ENCODE measurements at places on chromosomes 1 and 21.

- DNase-seq = no peak
Observed at GRCh38 chr1:150548324-150548631, 930 bp upstream of the ADAMTSL4 start.

- DNase-seq = peak; percentile 67
Observed at GRCh38 chr1:10830961-10831668, 34.7 kb upstream of the CASZ1 start.

DNA sequence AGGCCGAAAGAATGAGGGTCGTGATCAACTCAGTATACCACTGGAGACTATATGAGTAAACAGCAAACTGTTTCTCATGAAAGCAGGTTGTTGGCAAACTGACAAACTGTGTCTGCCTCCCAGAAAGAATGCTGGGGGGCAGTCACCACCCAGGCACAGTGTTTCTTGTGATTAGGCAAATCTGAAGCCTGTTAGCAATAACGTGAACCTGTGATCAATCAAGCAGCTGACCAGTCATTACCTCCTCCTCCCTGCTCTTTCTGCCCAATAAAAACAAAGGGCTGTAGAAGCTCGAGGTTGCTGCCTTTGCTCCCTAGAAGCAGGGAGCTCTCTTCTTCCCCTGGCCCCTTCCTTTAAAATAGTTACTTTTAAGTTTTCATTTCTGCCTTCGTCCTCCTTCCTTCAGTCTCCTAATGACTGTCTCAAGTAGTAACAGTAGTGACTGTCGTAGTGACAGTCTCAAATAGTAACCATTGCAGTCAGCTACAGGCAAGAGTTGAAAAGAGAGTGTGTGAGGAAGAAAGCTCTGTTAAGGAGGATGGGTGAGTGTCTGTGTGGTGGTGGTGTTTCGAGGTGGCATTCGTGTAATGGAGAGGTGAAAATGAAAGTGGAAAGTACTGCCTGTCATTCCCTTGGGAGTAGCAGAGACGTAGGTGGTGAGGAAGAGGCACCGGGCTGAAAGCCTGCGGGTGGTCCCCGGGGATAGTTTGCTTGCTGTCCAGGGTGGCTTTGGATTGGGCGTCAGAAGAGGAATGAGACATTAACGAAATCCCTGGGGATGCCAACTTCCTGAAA, 14.5 kb downstream of the HHAT start:
- DNase-seq = no peak

DNA sequence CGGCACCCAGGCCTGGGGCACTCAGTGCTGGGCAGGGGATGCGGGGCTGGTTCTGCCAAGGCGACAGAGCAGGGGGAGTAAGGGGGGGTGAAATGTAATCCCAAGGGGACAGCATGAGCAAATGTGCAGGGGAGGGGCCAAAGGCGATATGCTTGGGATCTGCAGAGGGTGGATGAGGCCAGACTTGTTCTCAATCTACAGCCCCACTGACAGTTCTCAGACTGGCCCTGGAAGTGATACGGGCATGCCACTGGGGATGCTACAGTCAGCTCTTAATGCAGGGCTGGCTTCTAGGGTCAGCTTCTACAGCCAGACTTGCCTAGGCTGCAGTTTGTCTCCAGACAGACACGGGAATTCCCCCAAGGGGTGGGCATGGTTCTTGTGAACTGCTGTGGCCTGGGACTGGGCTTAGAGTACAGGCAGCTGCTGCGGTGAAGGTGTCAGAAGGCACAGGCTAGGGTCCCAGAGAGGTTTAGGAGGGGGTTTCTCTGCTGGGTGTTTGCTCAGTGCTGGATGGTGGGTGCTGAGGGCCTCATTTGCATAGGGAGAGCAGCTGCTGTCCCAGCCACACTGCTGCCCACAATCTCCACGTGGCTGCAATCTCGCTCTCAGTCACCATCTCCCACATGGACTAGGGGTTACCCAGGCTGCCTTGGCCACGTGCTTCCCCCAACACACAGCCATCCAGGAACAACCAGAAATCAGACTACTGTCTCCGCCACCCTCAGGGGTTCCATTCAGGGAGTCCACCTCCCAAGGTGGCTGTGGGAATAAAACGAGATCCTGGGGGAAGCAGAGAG, 190.1 kb downstream of the HIVEP3 start:
- DNase-seq = no peak

DNA sequence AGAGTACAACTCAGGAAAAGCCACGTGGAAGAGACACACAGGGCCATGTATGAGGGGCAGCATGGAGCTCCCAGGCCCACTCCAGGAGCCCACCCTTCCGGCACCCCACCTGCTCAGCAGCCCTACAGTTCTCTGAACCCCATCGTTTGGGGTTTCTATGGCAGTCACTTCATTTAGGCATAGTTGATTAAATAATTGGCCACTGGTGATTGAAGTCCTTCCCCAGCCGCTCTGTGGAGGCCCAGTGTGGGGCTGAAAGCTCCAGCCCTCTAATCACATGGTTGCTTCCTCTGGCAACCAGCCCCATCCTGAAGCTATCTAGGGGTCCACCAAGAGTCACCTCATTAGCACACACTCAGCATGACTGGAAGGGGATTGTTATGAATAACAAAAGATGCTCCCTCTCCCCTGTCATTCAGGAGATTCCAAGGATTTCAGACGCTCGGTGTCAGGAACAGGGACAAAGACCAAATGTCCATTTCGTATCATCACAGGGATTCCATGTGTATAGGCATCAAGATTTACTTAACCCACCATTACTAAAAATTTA, 12.2 kb upstream of the S100A7A start:
- no peak for DNase-seq

GRCh38 chr1:240591564-240591963, 20.4 kb downstream of the GREM2 start:
- no peak for DNase-seq

DNA sequence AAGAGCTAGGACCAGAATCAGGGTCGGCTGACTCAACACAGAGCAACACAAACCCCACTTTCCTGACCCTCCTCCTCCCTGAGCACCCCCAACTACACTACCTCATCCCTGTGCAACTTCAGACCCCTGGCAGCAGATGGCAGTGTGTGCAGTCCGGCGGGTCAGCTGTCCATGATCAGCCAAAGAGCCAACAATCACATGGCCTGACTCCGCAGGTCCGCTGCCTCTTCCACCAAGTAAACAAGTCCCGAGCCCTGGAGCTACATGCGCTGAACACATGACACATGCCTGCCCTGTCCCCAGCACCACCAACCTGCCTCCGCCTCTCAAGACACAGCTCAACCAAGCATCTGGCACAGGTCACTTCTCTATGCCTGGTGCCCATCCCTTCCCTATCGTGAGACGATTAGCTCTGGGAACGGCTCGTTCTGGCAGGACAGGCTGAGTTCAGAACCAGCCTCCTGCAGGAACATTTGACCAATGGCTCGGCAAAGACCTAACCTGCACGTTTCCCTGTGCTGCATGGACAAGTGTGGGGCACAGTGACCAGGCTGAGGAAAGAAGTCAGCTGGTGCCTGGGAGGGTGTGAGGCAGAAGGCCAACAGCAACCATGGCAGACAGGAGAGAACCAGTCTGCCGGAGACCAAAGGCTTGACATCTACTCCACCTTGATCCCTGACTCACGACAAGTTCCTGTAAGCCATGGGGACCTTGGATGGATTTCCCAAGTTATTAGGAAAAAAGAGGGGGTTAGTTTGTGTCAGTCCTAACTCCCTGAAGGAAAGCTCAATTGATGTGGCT, 60.3 kb downstream of the CD46 start:
- DNase-seq = no peak

GRCh38 chr1:88275259-88275862, 408.7 kb upstream of the PKN2 start:
- DNase-seq = no peak

DNA sequence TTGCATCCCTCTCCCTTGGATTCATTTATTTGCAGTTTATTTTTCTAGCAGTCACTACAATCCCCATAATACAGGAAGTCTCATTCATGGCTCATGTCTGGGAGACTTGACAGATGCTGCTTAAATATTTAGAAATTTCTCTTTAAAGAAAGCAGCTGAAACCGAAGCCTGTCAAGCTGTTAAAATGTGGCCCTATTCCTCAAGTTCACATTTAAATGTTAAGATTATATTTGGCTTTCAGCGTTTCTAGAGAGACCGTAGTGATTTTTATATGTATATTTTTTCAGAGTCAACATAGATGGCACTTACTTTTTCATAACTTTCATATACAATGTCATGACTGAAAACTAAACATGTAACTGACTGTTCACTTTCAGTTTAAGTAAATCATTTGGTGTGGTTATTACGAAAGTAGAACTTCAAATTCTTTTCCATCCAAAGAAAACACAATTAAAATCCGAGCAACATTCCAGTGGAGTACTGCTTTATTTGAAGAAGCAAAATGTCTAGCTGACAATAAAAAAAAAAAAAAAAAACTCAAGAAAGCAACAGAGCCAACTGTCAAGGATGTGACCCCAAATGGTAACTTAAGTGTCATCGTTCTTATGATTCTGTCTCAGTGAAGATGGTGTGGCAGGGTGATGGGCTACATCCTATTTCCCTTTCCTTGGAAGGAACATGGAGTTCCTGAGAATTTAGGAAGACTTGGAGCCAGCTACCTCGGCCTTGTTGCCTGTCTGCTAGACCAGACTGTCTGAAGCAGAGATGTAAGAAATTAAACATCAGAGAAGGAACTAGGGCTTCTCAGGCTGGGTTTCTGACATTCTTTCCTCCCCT, 37.8 kb downstream of the MIS18A start:
- DNase-seq = no peak

- no peak for DNase-seq
Observed at GRCh38 chr21:34695434-34695833, 26.6 kb downstream of the CLIC6 start.

Data from bronchial epithelial cell (primary cell).